Femur (tissue), 1 donor: ENCODE measurements at places on chromosomes 16 and 17.
A peak's percentile ranks its signal among the peaks of the same experiment; 100 is the strongest.

DNA sequence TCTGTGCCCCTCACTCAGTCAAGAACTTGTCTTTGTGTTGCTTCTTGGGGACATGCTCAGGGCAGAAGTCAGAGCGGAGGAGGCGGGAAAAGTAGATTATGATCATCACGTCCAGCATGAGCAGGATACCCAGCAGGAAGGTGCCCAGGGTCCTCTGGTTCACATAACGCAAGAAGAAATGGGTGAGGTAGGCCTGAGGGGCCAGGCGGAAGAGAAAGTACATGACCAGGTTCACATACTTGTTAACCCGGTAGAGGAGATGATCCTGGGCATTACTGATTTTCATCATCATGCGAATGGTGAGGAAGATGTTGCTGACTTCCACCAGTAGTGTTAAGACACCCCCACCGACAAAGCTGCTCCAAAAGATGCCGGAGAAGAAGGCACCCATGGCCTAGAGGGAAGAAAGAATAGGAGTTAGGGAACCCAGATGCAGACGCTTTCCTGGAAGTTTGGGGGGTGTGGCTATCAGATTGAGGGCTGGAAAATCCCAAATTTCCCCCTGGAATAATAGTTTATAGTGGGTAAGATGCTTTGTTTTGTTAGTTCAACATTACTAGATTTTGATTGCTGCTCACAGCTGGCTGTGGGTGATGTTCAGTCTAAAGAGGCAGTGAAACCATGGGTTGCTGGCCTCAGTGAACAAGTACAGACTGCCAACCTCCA, 1.4 kb downstream of the TLCD1 start:
- DNase-seq, result peak; percentile 20

GRCh38 chr16:10256784-10257641, 74.8 kb upstream of the GRIN2A start:
- peak; percentile 39 for DNase-seq

- no peak for DNase-seq
Measured at GRCh38 chr17:1546292-1546922, 16.2 kb downstream of the PITPNA start.

DNA sequence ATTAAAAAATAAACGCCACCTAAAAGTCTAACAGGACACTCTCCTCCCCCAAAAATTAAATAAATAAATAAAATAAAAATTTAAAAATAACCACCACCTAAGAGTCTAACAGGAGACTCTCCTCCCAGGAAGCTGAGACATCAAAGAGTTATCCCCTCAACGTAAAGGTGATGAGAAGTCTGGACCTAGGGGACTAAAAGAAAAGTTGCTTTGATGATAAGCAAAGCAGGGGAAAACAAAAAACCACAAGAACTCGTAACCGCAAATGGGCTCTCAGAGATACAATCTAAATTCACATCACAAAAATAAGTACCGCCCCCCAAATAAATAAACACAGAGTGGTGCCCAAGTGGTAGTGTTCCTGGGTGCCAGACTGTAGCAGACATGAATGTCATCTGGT, 412.2 kb downstream of the ZFHX3 start:
- DNase-seq, result no peak

- no peak for DNase-seq
Measured at GRCh38 chr17:35733366-35733765, 1.9 kb downstream of the RASL10B start.

GRCh38 chr16:49739381-49739780, 116.5 kb downstream of the ZNF423 start:
- DNase-seq, result no peak

DNA sequence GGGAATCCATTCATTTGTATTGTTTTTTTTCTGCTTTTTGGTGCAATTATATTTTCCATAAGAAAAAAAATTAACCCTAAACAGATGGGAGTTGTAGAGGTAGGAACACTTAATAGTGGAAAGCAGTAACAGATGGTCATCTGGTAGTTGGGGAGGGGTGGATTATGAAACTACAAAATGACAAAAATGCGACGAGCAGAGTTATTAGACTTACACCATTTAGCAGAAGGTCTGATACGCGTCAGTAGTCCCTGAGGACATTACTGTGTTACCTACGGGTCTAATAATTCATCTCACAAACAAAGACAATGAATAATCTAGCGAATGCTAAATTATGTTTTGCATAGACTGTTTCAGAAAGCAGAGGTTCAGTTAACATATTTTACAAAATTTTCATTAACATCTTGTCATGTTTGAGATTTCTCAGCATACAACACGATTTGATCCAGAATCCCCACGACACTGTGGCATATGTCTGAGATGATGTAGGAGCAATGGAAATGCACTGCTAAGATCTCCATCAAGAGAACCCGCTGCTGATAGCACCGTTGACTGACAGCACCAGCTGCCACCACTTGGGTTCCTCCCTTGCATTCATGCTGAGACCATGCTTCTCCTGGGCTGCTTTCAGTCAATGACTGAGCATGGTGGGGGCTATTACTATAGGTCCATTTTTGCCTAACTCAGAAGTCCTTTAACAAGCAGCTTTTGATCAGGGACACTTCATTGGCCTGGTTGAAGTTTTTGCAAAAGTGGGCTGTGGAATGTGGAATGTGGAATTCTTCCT, 182.2 kb upstream of the CPHXL start:
- peak; percentile 42 for DNase-seq

- DNase-seq, result no peak
Measured at GRCh38 chr16:3762107-3762750, 44.9 kb upstream of the TRAP1 start.

GRCh38 chr17:6914711-6915110, 81.1 kb upstream of the ALOX12 start:
- peak; percentile 21 for DNase-seq

GRCh38 chr16:10352262-10352661, 33.6 kb upstream of the ATF7IP2 start:
- DNase-seq, result no peak

DNA sequence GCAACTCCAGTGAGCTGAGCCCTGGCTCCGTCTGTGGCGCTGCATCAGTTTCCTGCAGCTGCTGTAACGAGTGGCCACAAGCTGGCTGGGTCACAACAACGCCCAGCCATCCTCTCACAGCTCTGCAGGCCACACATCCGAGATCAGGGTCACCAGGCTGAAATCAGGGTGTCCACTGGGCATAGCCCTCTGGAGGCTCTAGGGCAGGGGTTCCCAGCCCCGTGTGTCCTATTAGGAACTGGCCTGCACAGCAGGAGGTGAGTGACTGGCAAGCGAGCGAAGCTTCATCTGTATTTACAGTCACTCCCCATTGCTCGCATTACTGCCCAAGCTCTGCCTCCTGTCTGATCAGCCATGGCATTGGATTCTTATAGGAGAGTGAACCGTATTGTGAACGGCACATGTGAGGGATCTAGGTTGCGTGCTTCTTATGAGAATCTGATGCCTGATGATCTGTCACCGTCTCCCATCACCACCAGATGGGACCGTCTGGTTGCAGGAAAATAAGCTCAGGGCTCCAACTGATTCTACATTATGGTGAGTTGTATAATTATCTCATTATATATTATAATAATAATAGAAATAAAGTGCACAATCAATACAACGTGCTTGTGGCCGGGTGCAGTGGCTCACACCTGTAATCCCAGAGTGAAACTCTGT, 176.5 kb downstream of the SEC14L1 start:
- DNase-seq, result peak; percentile 43

DNA sequence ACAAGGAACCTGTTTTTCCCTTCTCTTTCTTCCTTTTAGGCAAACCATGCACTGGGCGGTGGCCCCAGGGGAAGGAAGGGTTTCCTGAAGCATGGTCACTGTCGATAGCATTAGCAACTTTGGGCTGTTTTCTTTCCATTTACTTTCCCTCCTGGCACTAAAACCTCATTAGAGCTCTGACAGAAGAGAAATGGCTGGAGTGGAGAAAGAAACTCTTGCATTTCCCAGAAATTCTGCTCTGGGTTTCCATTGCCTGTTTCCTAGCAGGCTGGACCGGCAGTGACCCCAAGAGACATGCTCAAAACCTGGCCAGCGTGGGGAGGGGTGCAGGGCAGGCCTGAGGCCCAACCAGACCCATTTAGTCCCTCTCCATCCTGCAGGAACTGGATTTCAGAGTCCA, 230.7 kb upstream of the CCL2 start:
- no peak for DNase-seq

- DNase-seq, result no peak
Measured at GRCh38 chr16:63876103-63876502, 1245.8 kb downstream of the CDH11 start.

- no peak for DNase-seq
Measured at GRCh38 chr17:34542700-34543336, 36.6 kb upstream of the TMEM132E start.

DNA sequence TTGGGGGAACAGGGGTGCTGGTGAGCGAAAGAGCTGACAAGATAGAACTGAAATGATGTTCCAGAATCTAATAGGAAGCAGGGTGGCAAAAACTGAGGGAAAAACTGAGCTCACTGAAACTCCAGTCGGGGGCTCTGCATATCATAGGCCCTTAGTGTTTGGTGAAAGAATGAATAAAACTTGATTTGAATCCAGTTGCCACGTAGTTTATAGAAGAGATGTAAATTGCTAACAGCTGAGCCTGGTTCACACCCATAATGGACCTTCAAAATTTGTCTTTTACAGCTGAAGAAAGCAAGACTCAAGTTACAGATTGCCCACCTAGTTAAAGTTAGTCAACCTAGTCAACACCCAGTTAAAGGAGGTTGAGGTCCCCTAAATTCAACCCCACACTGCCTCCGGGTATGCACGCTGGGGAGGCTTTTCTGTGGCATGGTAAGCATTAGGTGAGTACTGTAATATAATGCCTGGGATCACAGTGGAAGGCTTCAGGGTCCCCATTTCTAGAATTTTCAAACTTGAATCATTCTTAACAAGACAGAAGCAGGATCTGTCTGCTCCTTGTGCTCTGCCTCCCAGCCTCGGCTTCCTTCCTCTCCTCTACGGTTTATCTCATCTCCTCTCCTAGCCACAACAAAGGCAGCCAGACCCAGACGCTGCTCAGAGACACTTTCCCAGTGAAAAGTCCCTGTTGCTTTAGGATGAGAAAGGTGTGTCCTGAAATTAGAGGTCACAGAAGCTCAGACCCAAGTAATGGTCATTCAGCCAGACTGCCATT, 26.9 kb upstream of the SUPT4H1 start:
- DNase-seq, result no peak

GRCh38 chr17:30219833-30220232, 15.7 kb downstream of the SLC6A4 start:
- DNase-seq, result no peak

DNA sequence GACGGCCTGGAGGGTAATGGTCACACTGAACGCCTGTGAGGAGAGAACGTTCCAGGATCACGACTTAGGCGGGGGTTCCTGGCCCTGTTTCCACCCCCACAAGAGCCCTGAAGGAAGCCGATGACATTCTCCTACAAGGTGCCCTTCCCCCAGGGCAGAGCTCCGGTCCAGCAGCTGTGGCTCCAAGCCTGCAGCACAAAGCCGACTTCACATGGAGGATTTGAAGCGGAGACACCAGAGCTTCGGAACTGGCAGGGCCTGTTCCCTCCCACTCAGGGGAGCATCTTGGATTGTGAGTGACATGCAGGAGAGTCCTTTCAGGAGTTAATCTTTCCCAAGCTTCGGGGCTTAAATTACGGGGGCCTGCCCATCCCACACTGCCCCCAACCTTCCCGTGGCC, 5.0 kb downstream of the FADS6 start:
- no peak for DNase-seq

GRCh38 chr16:1696863-1697262, 9.1 kb upstream of the MAPK8IP3 start:
- no peak for DNase-seq

GRCh38 chr16:14302399-14303181, 231.5 kb downstream of the MRTFB start:
- DNase-seq, result peak; percentile 43

- no peak for DNase-seq
Measured at GRCh38 chr17:12547831-12548230, 117.9 kb upstream of the MYOCD start.

GRCh38 chr16:2611499-2611862, 70.8 kb upstream of the KCTD5 start:
- DNase-seq, result no peak

GRCh38 chr17:27855454-27855853, 37.7 kb downstream of the LYRM9 start:
- no peak for DNase-seq

GRCh38 chr17:19015428-19015827, 10.9 kb upstream of the FAM83G start:
- no peak for DNase-seq

GRCh38 chr17:43745541-43745940, 13.1 kb downstream of the SOST start:
- no peak for DNase-seq

GRCh38 chr17:1067282-1067956, 70.5 kb downstream of the TIMM22 start:
- DNase-seq, result no peak

DNA sequence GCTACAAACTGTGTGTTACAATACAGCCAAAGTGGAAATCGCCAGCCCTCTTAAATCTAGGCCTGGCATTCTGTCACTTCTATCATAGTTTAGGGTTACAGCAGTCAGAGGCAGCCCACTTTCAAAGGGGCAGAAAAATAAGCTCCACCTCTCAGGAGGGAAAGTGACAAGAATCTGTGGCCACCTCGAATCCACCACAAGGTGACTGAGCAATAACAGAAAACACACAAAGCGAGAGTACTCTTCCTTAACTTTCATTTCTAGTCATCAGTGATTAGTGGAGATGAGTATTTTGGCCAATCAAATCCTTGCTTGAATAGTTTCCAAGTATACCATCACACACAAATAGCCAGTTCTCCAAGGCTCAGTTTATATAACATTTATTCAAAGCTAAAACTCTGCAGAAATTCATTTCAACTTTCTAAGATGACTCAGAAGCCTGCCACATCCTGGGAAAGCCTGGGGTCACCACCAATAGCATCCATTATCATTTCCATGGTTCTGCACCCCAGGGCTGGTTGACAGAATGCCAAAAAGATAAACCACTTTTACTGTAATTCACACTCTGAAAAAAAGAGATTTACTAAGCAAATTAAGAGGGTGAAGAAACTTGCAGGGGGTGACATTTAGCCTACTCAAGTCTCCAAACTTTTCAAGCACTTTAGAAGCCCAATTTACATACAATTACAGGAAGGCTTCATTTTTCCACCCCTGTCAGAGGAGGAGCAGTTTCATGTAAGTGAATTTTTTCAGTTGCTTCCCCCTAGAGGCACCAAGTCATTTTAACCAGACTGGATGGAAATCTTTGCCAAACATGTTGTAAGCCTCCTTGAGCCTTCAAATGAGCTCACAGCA, 66.8 kb downstream of the SALL1 start:
- no peak for DNase-seq

DNA sequence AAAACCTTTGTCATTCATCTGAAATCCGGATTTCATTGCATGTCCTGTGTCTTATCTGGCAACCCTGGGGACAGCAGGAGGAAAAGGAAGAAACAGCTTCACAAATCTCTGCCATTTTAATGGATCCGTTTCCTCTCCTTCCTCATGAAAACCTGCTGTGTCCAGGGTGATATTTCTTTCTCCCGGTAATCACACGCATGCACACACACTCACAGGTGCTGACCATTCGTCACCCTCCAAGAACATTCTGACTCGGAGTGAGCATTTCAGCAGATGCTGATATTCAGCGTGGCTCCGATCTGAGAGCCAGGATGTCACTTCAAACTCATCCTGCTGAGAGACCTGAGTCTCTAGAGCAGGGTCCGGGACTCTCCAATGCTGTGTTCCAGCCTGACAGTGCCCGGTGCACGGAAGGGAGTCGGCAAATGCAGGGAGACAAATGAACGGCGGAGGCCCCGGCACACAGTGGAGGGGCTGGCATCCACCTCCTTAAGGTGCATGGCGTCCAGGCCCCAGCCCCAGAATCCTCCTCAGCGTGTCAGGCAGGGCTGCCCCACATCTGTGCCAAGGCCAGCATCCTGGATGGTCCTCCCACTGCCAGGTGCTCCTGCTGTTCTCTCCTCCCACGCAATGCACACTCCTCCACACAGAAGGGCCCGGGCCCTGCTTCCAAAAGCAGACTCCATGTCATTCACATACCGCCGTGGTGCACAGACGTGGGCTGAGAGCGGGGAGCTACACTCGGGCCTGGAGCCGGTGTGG, 70.7 kb downstream of the RBFOX3 start:
- no peak for DNase-seq
